Activated T-cell treated with anti-CD3 and anti-CD28 coated beads for 48 hours (primary cell): ENCODE measurements at places on chromosomes 11 and 22.

- no peak for DNase-seq
Measured at GRCh38 chr11:33828604-33829429, 54.5 kb upstream of the FBXO3 start.

- DNase-seq, result no peak
Measured at GRCh38 chr22:41482319-41482935, 13.5 kb downstream of the ACO2 start.

DNA sequence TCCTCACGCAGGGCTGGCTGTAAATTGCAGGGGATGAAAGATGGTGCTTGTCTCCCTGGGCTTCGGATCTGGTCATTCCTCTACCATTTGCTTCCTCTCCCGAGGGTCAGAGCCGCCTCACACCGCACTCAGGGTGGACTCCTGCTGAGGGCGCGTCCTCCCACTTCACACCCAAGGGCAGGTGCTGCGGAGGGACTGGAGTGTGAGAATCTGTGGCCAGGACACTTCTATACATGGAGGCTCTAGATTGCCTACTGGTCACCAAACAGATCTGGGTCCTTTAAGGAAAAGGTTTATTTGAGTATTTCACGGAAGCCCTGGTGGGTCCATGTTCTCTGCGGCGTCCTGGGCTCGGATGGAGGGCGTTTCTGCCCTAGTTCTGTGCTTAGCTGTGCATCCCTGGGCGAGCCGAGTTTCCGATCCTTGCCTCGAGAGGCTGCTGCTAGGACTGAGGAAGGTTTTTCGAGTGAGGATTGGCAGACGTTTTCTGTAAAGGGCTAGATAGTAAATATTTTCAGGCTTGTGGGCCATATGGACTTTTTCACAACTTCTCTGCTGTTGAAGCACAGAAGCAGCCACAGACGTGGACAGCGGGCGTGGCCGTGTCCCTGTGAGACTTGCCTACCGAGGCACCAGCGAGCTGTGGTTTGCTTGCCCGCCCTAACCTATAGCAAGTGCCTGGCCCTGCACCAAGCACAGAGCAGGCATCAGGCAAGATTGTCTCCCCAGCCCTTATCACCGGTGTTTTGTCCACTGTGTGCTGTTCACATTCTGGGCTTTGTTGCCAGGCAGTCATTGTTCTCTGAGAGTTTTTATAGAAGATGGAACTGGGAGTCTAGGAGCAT is 279.0 kb downstream of the TBC1D22A start:
- DNase-seq, result no peak

DNA sequence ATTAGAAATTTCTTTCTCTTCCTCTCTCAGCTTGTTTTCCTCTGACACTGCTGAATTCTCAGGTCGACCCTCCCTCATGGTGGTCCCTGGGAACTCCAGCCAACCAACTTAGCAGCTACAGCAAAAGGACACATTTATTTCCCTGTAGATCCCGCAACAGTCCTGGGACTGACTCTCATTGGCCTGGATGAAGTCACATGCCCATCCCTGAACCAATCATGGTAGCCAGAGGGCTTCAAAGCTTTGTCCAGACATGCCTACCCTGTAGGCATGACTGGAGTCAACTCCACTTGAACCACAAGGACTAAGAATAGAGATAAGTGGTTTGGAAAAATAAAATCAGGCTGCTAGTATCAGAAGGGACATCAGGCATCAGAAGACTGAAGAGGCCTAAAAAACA is 84.6 kb upstream of the LRRC55 start:
- no peak for DNase-seq

- DNase-seq, result no peak
Measured at GRCh38 chr11:133559382-133559781, 27.1 kb upstream of the OPCML start.

DNA sequence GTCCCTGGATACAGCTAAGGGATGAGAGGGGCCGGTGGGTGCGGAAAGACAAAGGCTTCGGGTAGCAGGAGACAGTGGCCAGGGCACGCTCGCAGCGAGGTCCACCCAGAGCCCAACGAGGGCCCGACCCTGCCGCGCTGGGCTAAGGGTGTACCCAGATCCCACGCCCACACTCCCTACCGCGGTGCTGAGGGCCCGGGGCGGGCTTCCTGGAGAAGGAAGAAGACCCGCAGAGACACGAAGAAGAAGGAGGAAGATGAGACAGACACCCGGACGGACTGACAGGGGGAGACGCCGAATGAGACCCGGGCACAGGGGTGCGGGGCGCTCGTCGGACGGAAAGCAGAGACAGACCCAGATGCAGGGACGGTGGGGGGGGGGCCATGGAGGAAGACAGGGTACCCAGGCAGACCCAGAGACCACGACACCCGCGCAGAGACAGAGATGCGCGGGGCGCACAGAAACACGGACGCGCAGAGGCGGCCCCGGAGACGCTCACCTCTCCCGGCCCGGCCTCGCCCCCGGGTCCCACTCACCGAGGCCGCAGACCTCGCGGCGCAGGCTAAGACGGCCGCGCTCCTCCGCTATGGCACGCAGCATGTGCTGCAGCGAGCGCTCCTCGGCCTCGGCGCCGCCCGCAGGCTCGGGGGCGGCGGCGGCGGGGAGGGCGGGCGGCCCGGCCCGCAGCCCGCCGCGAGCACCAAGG is 437 bp downstream of the KIAA0930 start:
- DNase-seq, result peak; percentile 17

GRCh38 chr11:34928268-34928959 is 12.0 kb downstream of the PDHX start:
- DNase-seq, result no peak

- DNase-seq, result no peak
Measured at GRCh38 chr11:130831506-130831905, 84.8 kb downstream of the SNX19 start.

GRCh38 chr11:78300108-78300839 is 111.6 kb downstream of the USP35 start:
- DNase-seq, result no peak

- no peak for DNase-seq
Measured at GRCh38 chr22:46052331-46052771, 75.4 kb upstream of the WNT7B start.

GRCh38 chr11:96185220-96185768 is 157.7 kb downstream of the MAML2 start:
- no peak for DNase-seq

GRCh38 chr11:35862666-35863065 is 81.2 kb upstream of the LDLRAD3 start:
- DNase-seq, result no peak

DNA sequence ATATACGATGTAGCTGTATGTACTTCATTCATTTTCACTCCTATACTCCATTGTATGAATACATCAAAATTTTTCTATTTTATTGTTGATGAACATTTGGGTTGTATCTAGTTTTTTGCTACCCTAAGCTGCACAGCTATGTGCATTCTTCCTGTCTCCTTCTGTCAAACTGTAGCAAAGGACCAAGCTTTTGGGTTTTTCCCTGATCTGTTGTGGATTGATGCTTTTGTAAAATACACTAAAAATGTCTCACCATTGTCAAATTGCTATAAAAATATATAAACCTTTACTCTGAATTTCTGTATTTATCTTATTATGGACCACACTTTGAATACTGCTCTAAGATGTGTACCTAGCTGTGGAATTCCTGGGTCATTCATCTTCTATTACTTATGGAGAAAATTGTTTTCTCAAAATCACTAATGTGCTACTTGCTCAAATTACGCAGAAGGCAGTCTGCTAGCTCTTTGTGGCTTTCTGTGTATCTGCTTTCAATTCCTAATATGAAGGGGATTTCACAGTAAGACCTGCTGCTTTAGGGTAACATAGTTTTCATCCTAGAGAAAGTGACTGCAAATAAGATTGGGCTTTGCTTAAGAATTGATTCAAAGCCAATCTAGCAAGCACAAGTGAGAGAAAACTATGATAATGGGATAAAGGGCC is 123.4 kb downstream of the CYP2R1 start:
- DNase-seq, result no peak

GRCh38 chr22:28410050-28410816 is 269.4 kb downstream of the TTC28 start:
- no peak for DNase-seq

DNA sequence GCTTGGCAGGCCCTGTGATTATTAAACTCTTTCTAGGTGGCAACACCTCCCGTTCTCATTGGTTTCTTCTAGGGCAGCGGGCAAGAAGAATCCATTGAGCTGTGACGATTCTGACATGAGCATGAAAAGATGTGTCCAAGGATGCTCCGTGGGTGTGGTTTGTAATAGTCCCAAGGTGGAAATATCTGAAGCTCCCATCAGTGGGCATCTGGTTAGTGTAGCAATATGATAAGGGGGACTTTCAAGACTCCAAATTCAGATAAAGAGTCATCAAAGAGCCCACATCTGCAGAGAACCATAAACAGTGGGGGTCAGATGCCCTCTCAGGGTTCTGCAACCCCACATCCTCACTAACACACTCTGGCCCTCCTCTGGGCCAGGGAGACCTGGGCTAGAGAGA is 42.6 kb downstream of the TST start:
- no peak for DNase-seq

GRCh38 chr11:127843483-127844396 is 743.6 kb downstream of the ETS1 start:
- peak; percentile 55 for DNase-seq

GRCh38 chr11:27076121-27076589 is 35.5 kb downstream of the BBOX1 start:
- DNase-seq, result no peak

DNA sequence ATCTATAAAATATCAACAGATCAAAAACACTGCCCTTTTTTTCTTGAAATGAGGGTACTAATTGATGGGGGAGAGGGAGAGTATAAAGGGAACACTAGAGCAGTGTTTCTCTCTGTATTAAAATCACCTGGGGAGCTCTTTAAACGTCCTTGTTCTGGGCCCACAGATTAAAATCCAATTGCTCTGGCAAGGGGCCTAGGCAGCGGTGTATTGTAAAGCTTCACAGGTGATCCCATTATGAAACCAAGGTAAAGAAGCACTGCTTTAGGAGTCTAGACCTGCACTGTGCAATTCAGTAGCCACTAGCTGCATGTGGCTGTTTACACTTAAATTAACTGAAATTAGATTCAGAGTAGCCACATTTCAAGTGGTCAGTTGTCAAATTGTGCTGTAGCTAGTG is 3.0 kb downstream of the AQP11 start:
- no peak for DNase-seq

- DNase-seq, result no peak
Measured at GRCh38 chr11:72441752-72442207, 7.4 kb upstream of the CLPB start.

GRCh38 chr11:82995235-82995634 is 76.5 kb downstream of the RAB30 start:
- no peak for DNase-seq

- no peak for DNase-seq
Measured at GRCh38 chr11:127675581-127675980, 675.0 kb upstream of the KIRREL3 start.

- peak; percentile 66 for DNase-seq
Measured at GRCh38 chr11:75429902-75430713, 2.9 kb downstream of the KLHL35 start.

DNA sequence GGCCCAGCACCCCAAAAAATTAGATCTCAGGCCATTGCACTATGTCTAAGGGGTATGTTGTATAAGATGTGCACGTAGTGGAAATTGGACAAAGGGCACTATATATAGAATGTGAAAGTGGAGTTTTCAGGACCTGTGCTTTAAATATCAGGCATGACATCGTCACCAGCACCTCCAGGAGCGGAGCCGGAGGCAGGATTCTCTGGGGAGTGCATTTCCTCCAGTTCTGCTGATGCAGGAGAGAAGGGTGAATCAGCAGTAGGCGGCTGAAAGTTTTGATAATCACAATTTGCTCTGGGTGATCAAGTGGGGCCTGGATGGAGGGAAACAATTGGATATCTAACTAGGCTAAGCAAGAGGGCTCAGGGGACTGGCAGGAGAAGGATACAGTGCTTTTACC is 69.1 kb upstream of the NTM start:
- DNase-seq, result no peak

- no peak for DNase-seq
Measured at GRCh38 chr11:124751391-124751740, 689 bp downstream of the VSIG2 start.

GRCh38 chr11:97140885-97141494 is 751.2 kb downstream of the JRKL start:
- no peak for DNase-seq

GRCh38 chr11:70317581-70318305 is 47.3 kb downstream of the PPFIA1 start:
- DNase-seq, result no peak

- no peak for DNase-seq
Measured at GRCh38 chr11:126834149-126834548, 166.4 kb downstream of the KIRREL3 start.

- DNase-seq, result no peak
Measured at GRCh38 chr22:46634011-46634699, 14.0 kb downstream of the GRAMD4 start.

- DNase-seq, result no peak
Measured at GRCh38 chr11:110513846-110514437, 84.2 kb downstream of the FDX1 start.

DNA sequence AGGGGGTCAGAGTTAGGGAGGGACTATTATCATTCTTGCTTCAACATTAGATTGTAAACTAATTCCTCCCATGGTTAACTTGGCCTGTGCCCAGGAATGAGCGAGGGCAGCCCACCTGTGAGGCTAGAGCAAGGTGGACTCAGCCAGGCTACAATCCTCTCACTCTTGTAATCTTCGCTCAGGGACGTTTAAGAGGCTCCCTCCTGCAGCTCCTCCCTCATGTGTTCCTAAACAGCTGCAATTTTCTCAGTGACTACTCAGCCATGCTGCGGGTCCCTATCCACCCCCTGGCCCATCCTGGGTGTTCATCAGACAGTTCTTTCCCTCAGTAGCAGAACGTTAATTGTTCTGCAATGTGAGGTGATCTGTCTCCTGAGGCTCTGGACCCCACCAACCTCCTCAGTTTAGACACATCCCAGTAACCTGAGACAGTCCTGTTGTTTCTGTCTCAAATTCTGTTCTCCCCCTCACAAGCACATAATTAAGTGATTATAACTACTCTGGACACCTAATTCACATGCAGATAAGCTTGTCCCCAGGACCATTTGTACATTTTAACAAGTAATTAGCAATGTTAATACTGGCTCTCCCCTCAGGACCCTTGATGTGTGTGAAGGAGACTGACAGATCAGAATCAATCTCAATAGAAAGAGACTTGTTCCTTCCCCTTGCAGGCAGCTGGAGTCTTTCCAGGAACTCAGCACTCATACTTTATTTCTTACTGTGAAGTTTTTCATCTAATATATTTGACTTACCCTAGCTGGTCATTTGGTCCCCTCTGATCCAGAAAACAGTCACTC is 337.2 kb upstream of the B3GAT1 start:
- DNase-seq, result no peak

- no peak for DNase-seq
Measured at GRCh38 chr11:124454552-124454951, 9.1 kb upstream of the OR8B8 start.

DNA sequence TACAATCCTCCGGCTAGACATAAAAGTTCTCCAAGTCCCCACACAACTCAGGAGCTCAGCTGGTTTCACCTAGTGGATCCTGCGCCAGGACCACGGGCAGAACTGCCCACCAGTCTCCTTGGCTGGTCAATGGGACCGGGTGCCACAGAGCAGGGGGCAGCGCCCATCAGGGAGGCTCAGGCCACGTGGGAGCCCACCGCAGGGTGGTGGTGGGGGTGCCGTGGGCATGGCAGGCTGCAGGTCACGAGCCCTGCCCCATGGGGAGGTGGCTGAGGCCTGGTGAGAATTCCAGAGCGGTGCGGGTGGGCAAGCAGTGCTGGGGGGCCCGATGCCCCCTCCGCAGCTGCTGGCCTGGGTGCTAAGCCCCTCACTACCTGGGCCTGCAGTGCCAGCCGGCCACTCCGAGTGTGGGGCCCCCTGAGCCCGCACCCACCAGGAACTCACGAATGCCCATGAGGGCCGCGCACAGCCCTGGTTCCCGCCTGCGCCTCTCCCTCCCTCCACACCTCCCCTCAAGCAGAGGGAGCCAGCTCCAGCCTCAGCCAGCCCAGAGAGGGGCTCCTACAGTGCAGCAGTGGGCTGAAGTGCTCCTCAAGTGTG is 1091.9 kb upstream of the TENM4 start:
- no peak for DNase-seq
